Mammary epithelial cell (primary cell): ENCODE measurements at places on chromosomes 4 and X. TPM values are rescaled to one million over a fixed set of nuclear protein-coding genes. Genes with fewer than 3 reads are reported as not detected.

GRCh38 chrX:39320165-39320564, 518.9 kb downstream of the MID1IP1 start:
- DNase-seq: no peak

DNA sequence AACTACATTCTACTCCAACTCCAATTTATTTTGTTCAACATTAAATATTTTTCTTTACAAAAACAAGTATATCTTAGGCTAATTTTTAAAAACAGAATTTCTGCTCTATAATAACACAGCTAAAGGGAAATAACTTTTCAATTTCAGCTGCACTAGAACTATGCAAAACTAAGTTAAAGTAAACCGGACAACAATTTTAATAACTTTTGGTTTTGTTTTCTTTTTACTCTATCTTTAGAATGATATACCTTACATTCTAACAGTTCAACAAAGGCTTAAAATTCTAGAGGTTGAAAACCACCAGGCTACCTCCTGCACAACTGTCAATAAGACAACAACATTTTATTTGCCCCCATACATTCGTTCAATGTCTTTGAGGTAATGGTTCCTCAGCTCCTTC, 18.7 kb upstream of the KCNE5 start:
- no peak for DNase-seq

DNA sequence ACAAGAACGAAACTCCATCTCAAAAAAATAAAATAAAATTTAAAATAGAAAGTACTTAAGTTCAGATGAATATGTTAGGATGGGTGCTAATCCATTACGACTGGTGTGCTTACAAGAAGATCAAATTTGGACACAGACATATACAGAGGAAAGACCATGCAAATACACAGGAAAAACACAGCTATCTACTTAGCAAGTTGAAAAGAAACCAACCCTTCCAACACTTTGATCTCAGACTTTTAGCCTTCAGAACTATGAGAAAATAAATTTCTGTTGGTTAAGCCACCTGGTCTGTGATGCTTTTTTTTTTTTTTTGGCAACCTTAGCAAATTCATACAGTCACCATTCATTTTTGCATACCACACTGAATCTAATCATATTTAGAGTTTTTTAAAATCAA, 116.5 kb downstream of the CENPC start:
- no peak for DNase-seq

DNA sequence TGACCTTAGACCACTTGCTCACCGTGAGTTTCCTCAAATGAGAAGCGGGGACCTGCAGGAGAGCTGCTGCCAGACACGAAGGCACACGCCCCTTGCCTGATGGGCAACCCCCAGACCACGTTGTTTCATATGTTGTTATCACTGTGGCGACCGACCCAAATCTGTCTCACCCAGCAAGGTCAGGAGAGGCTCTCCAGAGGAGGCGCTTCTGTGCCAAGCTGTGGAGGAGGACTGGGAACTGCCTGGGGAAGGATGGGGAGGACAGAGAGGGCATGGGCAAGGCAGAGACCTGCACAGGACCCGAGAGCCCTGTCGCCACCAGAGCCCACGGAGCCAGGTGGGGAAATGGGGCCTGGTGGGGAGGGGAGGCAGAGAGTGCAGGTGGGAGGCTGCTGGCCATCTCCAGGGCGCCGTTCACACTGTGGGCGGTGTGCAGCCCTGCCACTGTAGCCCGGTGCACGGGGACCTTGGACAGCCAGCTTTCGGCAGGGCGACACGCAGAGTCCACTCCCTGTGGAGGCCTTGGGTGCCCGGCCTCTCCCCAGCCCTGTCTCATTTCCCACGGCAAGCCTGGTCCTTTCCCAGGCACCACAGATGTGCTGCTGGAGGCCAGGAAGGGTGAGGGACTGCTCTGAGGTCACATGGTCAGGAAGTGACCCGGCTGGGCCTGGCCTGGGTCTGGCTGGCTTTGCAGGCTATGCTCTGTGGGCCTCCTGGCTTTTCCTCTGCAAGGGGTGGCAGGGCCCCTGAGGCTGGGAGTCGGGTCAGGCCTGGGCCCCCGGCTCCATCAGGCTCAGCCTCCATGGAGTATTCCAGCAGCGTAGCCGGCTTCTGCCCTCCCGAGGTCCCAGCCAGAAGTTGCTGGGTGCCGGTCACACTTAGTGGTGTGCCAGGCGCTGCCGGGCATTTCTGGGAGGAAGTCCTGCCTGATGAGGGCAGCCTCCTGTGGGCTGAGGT, 3.2 kb downstream of the HTRA3 start:
- DNase-seq: no peak

GRCh38 chr4:85492336-85492735, 17.4 kb downstream of the ARHGAP24 start:
- no peak for DNase-seq

DNA sequence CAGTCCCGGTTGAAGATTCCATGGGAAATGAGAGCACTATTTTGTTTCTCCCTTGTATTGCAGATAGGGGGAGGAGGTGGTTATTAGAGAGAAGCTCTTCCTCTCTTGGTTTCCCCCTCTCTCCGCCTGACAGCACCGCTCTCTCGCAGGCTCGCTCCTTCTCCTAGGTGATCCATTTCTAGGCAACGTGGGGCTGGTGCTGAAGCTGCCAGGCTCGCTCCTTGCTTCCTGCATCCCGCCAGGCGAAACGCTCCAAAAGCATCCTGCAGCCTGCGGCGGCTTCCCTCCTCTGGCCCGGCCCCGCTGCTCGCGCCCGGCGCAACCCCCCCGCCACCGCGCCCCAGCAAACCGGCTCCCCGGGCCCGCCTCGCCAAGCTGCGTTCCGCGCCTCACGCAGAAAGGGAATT, at the start of gene GRID2:
GRID2 (plus strand) TSS at position 346 of the 407 bp plus-strand sequence.
- DNase-seq: peak; percentile 1

DNA sequence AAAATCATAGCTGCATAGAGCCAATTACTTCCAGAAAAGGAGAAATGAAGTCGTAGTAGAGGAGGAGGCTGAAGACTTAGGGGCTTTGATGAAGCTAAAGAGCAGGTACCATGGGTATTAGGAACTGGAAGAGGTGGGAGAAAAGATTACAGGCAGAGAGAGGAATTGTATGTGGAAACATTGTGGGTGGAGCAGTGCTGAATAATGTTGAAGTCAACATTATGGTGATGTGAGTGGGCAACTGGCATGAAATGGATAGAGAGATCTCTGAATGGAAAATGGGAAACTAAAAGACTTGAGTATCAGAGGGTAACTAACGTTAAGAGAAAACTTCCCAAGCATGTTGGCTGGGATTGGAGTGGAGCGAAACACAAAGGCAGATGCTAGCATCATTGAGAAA, 92.5 kb downstream of the AREG start:
- DNase-seq: no peak

DNA sequence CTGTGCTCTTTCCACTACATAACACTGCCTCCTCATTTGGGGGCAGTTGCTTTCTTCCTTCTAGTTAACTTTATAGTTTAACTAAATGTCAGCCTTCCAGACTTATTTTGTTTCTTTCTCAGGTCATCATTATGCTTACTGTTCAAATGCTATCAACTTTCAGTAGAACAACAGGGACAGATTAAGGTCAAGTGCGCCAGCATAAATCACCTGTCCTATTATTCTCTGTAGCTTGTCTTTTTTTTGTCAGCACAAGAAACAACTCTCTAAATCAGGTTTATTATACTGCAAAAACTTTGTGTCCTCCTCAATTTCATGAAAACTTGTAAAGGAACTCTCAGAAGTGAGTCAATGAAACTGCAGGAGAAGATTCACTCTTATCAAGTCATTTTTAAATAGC, 19.6 kb downstream of the SPANXA2 start:
- DNase-seq: no peak

DNA sequence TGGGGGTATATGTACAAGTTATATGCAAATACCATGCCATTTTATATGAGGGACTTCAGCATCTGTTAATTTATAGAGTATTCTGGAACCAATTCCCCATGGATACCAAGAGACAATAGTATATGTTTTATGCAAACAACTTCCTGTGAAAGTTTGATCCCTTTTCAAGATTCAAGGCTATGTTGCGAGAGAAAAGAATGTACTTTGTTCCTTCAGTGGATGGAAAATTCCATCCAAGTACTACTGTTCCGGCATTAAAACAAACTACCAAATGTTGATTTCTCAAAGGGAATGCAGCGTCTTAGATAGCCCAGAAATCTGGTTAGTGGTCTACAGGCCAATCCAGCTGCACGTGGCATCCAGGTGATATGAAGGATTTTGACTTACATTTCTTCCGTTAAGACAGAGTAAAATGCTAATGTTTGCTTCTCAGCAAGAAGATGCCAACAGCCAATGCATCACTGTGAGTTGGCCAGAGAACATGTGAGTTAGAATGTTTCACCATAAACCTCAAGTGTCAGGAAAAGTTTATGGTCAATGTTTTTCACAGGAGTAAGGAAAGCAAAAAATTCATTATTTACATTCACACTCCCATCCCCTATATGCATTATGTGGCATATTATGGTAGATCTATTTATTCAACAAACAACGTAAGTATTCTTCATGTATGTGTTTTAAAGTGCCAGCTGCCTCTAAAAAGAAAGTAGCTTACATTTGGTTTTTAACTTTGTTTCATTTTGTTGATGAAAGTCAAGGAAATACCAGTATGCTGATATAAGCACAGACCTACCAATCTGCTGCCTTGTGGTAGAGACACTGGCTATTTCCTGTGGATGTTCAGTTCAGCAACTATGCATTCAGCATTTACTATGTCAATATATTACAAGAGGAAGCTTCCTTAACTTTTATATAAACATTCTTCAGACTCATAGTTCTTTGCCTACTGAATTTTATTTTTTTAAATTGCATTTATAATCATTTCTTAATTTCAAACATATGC, 44.4 kb downstream of the METTL14 start:
- DNase-seq: no peak

DNA sequence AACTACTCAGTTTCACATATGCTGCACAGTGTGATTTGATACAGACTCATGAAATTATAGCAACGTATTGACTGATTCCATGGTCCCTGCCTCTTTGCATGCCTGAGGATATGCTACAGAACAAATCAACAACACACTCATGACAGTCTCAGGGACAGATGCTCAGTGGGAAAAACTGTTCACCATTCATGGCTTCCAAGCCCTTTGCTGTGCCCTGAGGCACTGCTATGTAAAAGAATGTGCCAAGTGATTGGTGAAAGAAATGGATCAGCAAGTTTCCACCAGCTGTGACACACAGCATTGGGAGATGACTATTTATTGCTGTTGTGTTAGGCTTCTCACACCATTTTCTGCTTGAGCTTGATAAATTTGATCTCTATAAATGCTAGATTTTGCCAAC, 825.6 kb upstream of the INTU start:
- DNase-seq: peak; percentile 29

DNA sequence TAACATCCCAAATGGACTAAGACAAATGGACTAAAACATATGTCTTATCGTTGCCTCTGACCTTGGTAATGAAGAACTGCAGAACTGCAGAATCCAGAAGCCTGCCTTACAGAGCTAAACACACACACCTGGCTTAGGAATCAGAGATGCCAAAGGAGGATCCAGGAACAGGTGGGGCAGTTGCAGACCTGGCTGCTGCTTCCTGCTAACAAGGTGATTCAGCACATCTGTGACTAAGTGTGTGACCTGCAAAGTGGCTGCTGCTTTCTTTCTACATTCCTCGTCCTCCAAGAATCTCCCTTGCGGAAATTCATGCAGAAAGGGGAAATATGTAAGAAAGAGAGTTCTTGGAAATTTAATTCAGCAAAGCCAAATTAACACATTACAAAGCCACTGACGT, 96.8 kb upstream of the NLGN4X start:
- DNase-seq: no peak

GRCh38 chrX:41009850-41010846, 75.1 kb upstream of the USP9X start:
- peak; percentile 75 for DNase-seq

GRCh38 chr4:141047228-141047884, 85.9 kb downstream of the RNF150 start:
- DNase-seq: no peak

GRCh38 chr4:186723292-186724057, at the start of gene FAT1:
Gene FAT1 (minus strand): TSS chr4:186723856. CDS start chr4:186709827, 14,029 bp downstream.
- peak; percentile 66 for DNase-seq

- no peak for DNase-seq
Observed at GRCh38 chr4:122762520-122762919, 30.0 kb downstream of the BBS12 start.

- DNase-seq: no peak
Observed at GRCh38 chr4:104519588-104519987, 24.9 kb upstream of the CXXC4 start.

GRCh38 chrX:101450085-101450484, 35.2 kb upstream of the ARMCX4 start:
- no peak for DNase-seq

DNA sequence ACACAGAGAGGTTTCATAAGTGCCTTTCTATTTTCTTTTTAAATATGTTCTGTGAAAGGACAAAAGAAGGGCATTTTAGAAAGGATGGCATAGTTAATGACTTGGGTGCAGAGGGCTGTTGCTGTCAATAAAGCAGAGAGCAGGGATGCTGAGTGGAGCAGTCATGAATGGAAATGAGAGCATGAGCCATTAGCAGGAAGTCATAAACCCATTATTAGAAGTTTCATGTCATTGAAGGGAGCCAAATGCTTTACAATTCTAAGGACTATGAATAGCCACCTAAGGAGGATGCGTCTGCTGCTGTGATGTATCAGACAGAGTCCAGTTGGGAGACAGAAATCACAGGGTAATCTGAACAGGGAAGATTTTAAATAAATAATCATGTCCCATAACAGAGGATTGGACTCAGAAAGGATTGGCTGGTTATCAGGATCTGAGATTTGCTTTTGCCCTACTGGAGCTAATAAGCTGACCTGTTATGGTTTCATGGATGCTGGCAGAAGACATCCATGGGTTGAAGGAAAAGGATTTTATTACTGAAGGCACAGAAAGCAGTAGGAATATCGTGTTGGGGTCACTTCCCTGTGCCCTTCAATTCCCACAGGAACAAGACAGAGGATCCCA, 47.5 kb upstream of the WDR19 start:
- DNase-seq: no peak

GRCh38 chr4:168509786-168510185, 12.9 kb downstream of the PALLD start:
- DNase-seq: peak; percentile 41

- peak; percentile 76 for DNase-seq
Observed at GRCh38 chr4:176841711-176842112, 49.0 kb upstream of the VEGFC start.

- DNase-seq: peak; percentile 19
Observed at GRCh38 chrX:37685381-37686359, at the start of gene XK. Gene XK (plus strand): TSS chrX:37685791. CDS start chrX:37685962, 171 bp downstream.

The KLHL13 gene
- total RNA-seq: 23.0 TPM

The PAGE2 gene
- not detected in 2 replicates for total RNA-seq

The DCLK2 gene
- total RNA-seq: 0.67 TPM
